ENCODE measurements at places on chromosomes 6 and 20. TPM values are rescaled to one million over a fixed set of nuclear protein-coding genes. Genes with fewer than 3 reads are reported as not detected.

OR2J3 gene
- total RNA-seq, result not detected

- DNase-seq, result no peak
These were observed 708.4 kb upstream of the CITED2 start for GRCh38 chr6:140082867-140083297.

DNA sequence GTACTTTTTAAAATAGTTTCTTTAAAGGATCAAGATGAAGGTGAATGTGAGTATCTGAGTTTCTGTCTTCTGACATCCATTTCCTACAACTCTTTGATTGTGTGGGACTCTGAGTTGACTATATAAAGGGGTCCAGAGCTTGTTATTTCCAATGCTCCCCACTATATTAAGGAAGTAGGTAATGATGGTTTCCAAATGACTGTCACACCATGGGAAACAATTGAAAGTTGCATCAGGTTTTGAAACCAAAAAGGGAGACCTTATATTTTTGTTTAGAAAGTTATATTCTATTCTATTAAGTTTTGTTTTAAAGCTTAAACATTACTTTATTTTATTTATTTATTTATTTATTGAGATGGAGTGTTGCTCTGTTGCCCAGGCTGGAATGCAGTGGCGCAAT lies 11.2 kb downstream of the CASS4 start:
- DNase-seq, result no peak

IYD gene
- 0.92 TPM for total RNA-seq

DNA sequence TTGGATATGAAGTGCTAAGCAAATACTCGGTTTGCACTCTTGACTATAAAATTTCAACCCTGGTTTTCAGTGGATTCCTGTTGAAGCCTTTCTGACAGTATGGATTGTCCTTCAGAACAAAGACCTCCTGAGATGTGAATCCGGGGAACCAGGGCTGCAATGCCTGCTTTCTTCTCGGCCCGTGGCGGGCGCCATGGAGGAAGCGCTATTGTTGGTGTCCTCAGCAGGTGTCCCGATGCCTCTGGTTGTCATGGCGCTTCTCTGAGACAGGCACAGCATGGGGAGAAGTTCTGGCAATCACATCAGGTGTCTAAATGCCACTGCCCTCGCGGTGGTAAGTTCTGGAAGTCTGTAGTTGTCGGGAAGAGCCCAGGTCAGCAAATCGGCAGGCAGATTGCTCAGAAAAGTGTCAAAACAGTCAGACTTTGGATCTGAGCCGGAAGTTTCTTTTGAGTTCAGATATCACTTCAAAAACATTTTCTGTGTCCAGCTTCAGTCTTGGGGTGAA lies 188.5 kb downstream of the CDH4 start:
- no peak for DNase-seq

TMEM63B gene
- total RNA-seq, result 86.8 TPM

RPP21 gene
- total RNA-seq, result 64.2 TPM

- DNase-seq, result no peak
These were observed 1.5 kb downstream of the SLC29A1 start for GRCh38 chr6:44224965-44225305.

DNA sequence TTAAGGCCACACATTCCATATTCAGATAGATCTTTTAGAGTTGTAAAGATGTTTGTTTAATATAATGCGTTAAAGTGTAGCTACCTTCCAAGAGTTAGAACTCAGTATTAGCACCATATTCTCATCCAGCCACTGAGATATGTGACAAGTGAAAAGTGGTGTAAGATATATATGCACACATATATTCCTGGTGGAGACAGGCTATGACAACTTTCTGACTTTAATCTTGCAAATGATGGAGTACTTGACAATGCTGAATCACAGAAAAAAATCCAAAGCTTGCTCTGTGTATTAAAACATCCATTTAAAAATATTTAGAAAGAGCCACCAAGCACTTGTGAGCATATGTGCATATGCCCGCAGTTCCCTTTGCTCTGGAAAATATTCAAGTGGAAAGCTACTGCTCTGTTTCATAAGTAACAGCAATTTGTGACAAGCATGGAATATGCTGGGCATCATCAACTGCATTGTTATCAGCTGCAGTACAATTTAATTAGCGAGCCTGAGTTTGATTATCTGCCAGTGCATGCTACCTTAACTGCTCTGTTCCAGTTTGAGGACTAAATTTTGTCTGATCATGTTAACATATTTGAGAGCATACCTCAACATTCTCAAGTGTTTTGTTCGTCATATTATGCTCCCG lies 64.8 kb downstream of the VIP start:
- DNase-seq, result no peak

DNA sequence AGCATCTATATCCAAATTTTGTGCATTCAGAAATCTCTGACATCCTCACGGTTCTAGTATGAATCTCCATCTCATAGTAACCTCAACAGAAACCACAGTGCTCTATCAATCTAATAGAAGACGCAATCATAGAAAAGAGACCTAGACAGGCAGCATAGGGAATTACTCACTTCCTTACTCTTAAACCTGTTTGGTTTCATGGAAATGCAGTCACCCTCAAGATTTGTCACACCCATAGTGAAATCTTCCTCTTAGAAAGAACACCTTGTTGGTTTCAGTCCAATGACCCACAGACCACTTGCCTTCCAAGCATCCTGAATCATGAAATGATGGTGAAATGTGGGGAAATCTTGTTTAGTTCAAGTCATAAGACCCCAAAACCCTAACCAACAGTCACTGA lies 166.1 kb upstream of the PRDM1 start:
- DNase-seq, result no peak

All from Calu3 (cell line).